ENCODE measurements at places on chromosomes 6 and 20.
A peak's percentile ranks its signal among the peaks of the same experiment; 100 is the strongest.

DNA sequence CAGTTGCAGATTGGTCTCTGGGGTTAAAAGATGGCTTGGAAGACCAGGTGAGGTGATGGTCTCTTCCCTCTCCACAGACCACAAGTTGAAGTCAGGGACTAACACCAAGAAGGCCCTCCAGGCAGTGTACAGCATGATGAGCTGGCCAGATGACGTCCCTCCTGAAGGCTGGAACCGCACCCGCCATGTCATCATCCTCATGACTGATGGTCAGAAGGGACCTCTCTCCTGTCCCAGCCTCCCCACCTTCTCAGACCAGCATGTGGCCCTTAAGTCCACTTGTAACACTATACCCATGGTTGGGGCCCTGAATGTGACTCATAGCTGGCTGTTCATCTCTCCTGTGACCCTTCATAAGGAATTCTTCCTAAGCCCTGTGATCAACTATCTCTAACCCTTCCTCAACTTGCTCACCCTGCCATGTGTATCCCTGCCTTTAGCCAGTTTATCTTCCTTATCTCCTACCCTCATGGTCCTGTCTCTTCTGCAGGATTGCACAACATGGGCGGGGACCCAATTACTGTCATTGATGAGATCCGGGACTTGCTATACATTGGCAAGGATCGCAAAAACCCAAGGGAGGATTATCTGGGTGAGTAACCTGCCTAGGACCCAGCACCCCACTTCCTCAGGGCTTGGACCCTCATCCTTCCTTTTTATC lies 3.0 kb downstream of the CFB start:
- DNase-seq, result no peak

- DNase-seq, result no peak
Observed at GRCh38 chr20:1122388-1123315, 4.2 kb downstream of the PSMF1 start.

DNA sequence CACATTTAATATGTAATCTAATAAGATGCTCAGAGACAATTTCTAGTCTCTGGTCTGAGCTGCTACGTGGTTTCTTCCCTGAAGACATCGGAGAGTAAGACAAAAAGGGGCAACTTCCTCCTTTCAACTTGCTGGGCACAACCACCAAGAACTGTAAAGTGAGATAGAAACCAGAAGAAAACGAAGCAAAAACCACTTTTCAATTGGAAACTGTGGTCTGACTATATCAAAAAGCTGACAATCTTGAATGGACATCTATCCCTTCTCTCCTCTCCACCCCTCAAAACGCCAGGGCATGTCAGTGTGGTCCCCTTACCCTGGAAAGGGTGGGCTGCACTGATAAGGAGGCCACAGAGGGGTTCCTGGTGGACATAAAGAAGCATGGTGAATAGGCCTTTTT lies 269.1 kb downstream of the CD83 start:
- DNase-seq, result no peak

GRCh38 chr6:13883966-13884365 lies 40.8 kb upstream of the RNF182 start:
- DNase-seq, result no peak

GRCh38 chr20:33539129-33539528 lies 49.2 kb downstream of the CBFA2T2 start:
- DNase-seq, result no peak

DNA sequence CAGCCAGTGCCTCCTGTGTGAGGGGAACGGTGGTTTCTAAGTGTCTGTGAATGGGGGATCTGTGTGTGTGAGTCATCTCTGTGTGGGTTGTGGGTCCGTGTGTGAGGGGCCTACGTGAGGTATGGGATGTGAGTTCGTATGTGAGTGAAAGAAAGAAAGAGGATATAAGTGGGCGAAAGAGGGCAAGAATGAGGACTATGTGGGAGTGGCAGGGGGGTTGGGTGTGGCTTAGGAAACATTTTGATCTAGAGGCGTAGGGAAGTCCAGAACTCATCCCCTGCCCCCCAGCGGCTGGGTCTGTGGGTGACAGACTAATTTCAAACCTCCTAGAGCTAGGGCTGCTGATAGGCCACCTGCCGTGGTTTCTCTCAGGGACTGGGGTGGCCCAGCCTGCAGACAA lies 35.5 kb downstream of the DHX35 start:
- DNase-seq, result no peak

- no peak for DNase-seq
Observed at GRCh38 chr6:28474441-28475219, 31.3 kb upstream of the ZSCAN23 start.

DNA sequence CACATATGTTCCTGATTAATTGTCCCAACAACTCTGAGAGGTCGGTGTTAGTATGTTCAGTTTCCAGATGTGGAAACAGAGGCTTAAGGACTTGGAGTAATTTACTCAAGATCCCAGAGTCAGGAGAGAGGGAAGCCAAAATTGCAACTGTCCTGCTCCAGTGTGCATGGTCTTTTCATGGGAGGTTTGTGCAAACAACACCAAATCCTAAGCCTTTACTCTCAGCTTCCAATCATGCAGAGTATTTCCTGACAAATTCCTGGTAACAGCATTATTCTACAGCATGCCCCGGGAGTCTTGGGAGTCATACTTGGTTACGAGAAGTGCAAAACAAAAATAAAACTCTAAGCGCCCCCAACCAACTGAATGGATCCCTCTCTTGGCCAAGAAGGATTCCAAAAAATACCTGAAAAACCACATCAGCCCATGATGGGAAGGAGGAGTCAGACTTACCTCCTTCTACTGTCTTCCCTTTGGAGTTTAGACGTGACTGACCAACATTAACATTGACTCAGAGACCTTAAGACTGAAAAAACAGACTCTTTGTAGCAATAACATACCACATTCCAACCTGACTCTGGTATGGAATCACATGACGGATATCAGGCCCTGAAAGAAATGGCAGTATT lies 30.8 kb upstream of the PPP1R3G start:
- no peak for DNase-seq

DNA sequence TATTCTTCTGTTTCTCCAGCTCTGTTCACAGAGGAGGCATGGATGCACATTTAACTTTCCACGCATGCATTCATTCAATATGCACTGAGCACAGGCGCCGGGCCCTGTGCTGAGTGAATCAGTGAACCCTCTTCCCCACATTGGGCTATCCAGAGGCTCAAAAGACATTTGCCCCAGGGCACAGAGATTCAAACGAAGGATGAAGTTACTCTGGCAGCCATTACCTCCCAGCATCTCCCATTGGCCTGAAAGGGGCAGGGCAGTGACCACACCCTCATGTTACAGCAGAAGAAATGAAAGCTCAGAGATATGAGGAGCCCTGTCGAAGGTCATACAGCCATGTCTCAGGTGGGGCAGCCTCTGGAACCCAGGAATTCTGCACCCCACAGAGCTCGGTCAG lies 26.7 kb upstream of the NOL4L start:
- no peak for DNase-seq

GRCh38 chr6:155939253-155939652 lies 483.6 kb upstream of the NOX3 start:
- no peak for DNase-seq

DNA sequence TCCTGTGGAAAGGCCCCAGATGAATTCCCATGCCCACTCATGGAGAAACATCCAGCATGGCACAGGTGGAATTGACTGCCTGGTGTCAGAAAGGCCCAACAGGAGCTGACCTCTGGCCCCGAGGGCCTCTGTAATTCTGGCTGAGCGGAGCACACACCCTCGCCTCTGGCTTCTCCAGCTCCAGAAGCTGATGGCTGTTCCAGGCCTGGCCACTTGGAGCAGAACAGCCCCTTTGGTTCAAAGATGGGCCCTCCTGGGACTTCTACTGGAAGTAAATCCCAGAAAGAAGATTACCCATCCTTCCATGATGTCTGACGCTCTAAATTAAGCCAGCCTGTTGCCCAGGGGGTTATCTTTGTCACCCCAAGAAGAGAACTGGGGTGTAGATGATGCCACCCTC lies 275.1 kb upstream of the CDH4 start:
- peak; percentile 25 for DNase-seq

GRCh38 chr20:20022498-20022897 lies 5.3 kb downstream of the NAA20 start:
- DNase-seq, result no peak

- DNase-seq, result no peak
Observed at GRCh38 chr20:6704132-6704861, 63.2 kb upstream of the BMP2 start.

GRCh38 chr20:47956268-47956995 lies 171.2 kb upstream of the SULF2 start:
- DNase-seq, result no peak

DNA sequence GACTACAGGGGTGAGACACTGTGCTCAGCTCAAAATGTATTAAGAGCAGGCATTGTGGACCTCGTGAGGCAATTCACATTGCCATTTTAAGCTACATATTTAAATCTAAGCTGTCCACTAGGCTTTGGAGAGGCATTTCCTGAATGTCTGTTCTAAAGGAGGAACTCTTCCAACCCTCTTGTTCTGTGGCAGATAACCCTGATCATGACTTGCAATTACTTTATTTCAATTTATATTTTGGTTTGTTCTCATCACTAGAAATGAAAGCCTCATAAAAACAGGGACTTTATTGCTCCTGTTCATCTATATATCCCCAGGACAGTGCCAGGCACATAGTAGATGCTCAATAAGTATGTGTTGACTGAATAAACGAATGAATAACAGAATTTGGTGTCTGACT lies 84.0 kb upstream of the SALL4 start:
- DNase-seq, result no peak

DNA sequence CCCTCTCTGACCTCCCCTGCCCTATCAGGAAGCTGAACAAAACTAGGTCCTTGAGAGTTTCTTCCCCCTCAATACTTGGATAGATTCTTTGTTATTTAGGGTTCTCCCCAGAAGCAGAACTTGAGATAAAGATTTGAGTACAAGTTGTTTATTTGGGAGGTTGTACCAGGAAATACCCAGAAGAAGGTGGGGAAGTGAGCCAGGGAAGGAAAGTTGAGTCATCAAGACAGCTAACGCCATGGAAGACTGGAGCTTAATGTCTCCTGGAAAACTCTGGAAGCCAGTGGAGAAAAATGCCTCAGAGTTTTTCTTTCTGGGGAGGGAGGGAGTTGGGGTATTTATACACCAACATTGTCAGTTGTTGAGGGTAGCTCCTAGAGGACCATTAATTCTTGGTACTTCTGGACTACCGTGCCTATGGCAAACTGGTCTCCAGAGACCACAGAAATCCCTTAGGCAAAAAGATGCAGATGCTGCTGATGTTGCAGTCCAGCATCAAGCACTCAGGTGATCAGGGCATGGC lies 102.6 kb upstream of the ZFP64 start:
- no peak for DNase-seq

DNA sequence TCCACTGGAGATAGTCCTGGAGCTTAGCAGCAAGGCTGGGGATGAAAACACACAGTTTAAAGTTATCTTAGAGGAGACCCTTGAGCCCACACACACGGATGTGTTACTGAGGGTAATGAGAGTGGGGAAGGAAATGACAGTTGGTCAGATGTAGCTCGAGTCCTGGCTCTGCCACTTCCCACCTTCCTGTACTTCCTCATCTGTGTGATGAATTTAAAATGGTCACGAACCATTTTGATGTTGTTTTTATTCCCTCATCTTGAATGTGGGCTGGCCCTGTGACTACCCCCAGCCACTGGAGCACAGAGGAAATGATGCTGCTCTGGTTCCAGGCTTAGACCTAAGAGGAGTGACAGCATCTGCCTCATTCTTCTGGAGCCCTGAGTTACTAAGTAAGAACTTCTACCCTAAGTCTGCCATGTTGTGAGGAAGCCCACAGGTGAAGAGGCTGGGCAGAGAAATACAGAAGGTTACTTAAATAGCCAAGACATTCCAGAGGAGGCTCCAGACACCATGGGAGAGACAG lies 141.2 kb downstream of the NRN1 start:
- no peak for DNase-seq

Data from WTC11 (cell line).